ENCODE measurements at places on chromosomes 11 and 22.

- no peak for DNase-seq
Measured at GRCh38 chr22:25068707-25069106, 116.2 kb downstream of the KIAA1671 start.

DNA sequence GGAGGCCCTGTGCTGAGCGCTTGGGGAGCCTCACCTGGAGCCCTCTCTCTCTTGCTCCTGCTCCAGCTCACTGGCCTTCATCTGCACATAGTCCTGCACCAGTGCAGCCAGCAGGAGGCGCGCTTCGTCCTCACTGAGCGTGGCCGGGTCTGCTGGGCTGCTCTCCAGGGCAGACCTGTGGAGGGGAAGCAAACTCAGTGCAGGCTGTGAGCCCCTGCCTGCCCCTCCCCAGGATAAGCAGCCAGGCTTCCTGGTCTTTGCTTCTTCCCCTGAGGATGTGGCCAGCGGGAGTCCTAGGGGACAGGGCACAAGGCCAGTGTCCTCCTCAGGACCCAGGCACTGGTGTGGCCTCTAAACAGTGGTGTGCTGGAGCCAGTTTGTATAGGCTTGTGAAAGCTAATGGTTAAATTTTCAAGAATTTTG lies 2.2 kb downstream of the CALCA start:
- no peak for DNase-seq

DNA sequence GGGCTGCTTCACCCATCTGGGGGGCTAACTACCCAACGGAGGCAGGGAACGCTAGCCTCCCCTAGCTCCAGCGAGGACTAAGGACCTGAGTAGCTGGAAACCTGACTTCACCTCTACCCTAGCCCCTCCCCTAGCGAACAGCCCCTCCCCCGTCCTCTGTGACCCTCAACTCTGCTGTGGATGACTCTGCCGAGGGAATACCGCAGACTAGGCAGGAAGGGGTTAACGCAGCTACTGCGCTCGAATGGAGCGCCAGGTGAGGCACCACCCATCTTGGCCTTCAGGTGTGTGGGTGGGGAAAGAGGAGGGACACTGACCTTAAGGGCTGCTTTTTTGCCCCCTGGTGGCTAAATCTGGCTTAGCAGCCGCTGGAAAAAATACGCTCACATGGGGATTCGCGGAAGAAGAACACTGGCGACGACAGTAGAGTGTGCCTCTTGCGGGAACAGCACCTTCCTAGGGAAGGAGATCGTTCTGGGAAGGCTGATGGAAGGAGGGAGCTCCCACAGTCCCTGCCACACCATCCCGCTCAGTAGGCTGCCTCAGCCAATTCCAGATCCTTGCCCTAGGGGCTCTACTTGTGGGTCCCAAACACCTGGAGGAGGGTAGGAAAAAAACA lies 4.5 kb upstream of the BCL9L start:
- peak; percentile 80 for DNase-seq

DNA sequence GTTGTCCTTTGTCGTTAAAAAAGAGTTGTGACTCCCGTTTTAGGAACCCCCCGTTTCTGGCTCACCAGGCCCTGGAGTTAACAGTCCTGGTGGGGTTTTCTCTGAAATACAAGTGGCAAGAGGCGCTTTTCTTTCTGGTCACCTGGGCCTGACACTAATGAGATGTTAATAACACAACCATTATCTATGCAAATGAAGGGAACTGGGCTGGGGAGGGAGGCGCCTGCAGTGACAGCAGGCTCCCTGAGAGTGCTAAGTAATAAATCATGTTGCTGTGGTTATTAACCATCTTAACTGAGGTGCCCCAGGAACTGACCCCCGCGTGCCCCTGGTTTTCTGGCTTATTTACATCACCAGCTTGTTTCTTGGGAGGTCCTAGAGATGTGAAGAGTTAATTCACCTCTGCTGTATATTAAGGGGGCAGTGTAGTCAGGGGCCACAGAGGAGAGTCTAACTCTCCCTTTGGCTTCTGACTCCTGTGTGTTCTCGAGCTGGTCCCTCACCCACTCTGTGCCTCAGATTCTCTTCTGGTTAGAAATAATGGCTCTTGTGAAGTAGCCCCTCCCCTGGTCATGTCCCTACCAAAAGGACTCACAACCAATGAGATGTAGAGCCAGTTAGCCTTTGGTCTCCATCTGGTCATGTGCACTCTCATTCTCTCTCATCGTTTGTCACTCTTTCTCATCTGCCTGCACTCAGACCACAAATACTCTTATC lies 276.6 kb upstream of the CADM1 start:
- DNase-seq = no peak

- DNase-seq = no peak
Measured at GRCh38 chr22:47847131-47847890, 1084.9 kb downstream of the TBC1D22A start.

GRCh38 chr22:37197451-37198257 lies 9.6 kb upstream of the C1QTNF6 start:
- peak; percentile 78 for DNase-seq

DNA sequence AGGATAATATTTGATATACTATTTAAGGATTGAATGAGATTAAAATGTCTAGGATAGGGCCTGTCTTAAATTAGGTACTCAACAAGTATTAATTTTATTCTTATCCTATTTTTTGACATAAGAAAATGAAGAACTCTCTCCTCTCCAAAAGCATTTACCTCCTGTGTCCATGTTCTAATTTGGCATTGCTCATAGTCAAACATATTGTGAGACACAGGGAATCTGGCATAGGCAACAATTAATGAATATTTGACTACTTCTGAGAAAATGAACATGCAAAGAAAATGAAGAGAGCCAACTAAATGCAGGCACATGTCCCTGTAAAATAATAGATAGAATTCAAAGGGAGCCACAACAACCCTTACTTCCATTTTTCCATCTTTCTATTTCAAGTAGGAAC lies 198.5 kb upstream of the C11orf87 start:
- DNase-seq = no peak

DNA sequence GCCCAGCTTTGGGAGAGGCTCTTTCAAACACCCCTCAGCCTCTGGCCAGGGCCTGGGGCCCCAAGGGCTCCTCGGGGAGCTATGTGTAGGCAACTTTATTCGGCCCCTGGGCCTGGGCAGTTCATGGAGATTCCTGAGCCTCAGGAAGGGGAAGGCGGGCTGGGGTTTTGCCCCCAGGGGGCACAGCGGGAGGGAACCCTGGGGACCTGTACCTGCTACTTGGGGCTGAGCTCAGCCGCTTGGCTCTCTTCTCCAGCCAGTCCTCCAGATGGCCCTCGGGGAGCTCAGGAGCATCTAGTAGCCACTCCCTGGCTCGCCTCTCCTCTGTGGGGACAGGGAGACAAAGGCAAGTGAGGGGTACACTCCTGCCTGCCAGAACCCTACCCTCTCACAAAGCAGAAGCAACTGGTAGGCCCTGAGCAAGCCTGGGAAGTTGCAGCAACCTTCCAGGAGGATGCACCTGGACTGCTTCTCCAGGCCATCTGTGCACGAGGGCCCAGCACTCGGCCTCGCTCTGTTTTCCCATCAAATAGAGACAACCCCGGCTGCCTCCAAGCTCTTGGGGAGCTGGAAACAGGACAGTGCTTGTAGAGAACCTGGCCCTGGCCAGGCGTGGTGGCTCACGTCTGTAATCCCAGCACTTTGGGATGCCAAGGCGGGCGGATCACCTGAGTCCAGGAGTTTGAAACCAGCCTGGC lies 18.5 kb downstream of the CABP7 start:
- DNase-seq = no peak

DNA sequence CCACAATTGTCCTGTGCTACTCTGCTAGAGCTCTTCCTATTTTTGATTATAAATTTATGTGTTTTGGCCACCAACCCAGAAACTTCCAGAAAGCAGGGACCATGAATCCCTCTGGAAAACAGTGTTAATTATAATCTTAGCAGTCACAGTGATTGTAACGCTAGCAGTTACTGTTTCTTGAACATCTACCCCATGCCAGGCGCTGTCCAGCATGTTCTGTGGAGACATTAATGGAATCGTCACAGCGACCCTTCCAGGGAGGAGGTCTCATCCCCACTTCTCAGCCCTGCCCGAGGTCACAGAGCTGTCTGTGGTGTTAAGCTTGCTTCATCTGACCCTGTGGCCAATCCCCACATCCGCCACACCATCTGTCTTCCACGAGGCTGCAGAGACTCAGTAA lies 13.9 kb upstream of the PNPLA5 start:
- DNase-seq = no peak

GRCh38 chr11:132864811-132865576 lies 667.3 kb downstream of the OPCML start:
- no peak for DNase-seq

GRCh38 chr11:12840871-12841660 lies 166.8 kb downstream of the TEAD1 start:
- DNase-seq = no peak

All from ovary (tissue), 10 donors.